ENCODE measurements at places on chromosomes 12 and 14.

- DNase-seq, result no peak
These were observed 33.7 kb downstream of the ITPK1 start for GRCh38 chr14:93081876-93082570.

DNA sequence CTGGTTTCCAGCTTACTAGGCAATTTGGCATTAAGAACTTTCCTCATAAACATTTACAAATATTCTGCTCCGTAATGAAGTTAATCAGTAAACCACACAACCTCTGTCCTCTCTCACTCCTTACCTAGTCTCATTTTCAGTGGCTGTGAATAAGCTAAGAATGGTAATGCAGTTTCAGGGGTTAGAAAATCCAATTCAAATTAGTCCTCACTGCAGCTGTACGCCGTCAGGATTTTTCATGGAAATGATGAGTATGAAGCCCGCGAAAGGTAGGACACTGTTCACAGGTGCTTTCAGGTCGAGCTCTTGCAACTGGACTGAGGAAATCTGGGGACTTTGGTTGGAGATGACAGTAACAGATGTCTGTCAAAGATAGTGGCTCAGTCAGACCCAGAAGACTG is 29.6 kb downstream of the NR1H4 start:
- no peak for DNase-seq

GRCh38 chr12:112936927-112937326 is 1.3 kb upstream of the OAS3 start:
- DNase-seq, result no peak

- DNase-seq, result no peak
These were observed 414.2 kb downstream of the RMST start for GRCh38 chr12:97876780-97877179.

GRCh38 chr12:94616203-94616729 is 34.1 kb downstream of the TMCC3 start:
- no peak for DNase-seq

GRCh38 chr12:42704810-42705401 is 115.4 kb upstream of the PRICKLE1 start:
- DNase-seq, result no peak

- DNase-seq, result no peak
These were observed 11.0 kb upstream of the RPS6KL1 start for GRCh38 chr14:74934041-74934440.

GRCh38 chr14:74504412-74504811 is 10.8 kb downstream of the ISCA2 start:
- no peak for DNase-seq

- no peak for DNase-seq
These were observed 31.2 kb upstream of the CHPT1 start for GRCh38 chr12:101666052-101666728.

DNA sequence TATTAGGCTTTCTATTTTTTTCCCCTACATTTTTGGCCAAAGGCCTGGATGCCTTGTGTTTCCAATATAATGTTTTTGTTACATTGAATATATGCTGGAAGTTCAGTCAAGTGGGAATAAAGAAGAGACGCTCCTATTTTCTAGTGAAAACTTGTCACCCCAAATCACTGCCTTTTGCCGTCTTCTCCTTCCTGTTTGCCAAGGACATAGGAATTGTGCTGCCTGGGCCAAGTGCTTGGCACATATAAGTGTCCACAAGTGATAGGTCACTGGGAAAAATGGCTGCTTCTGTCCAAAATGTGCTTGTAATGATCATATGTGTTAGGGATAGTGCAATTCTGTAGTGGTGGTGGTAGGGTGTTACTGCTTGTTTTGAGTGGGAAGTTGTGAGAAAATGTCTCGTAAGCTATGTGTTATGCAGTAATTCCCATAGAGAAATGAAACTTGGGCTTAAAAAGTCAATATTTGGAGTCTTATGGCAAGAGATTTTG is 11.6 kb upstream of the KCNJ8 start:
- no peak for DNase-seq

- DNase-seq, result no peak
These were observed 10.8 kb downstream of the TMEM52B start for GRCh38 chr12:10189653-10190052.

DNA sequence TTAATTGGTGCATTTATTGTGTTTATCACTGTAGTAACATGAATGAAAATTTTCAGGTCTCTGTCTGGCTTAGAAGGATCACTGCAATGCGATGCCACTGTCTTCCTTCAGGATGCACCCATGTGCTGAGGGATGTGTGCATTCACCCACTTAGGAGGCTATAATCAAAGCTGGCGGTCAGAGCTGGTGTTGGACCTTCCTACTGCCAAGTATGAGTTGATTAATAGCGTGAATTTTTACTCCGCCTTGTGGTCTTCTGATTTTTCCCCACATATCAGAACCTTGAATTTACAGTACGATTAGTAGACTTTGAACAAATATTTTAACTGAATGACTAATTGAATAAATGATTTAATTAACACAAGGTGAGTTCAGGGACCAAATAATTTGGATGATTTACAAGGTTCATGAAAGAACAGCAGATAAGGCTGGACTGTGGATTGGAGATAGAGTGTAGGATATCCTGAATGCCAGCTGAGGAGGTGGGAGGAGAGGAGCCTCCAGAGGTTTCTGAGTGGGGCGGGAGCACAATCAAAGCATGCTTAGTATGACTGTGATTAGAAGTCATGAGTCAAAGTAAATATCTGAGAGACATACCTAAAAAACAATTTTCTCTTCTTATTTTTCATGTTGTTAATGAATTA is 50.1 kb downstream of the RERG start:
- no peak for DNase-seq

DNA sequence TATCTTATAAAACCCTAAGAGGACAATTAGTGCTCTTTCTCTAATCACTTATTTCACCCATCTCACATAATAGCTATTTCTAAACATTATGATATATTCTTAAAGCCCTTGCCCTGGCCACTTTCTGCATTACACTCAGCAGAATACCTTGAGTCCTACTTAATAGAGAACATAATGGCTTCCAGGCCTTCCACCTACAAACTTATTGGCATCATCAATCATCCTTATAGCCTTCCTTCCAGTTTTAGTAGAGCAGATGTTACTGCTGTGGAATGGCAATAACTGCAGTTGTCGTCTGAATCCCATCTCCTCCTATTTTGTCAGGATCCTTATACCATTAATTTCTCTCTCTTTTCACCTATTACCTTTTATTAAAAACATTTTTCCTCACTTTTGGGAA is 1127.4 kb downstream of the LRFN5 start:
- DNase-seq, result no peak

GRCh38 chr12:83320350-83320749 is 633.6 kb downstream of the TMTC2 start:
- no peak for DNase-seq

GRCh38 chr12:123705935-123706334 is 6.2 kb upstream of the ATP6V0A2 start:
- DNase-seq, result no peak

GRCh38 chr12:92034858-92035401 is 110.7 kb downstream of the BTG1 start:
- DNase-seq, result no peak

DNA sequence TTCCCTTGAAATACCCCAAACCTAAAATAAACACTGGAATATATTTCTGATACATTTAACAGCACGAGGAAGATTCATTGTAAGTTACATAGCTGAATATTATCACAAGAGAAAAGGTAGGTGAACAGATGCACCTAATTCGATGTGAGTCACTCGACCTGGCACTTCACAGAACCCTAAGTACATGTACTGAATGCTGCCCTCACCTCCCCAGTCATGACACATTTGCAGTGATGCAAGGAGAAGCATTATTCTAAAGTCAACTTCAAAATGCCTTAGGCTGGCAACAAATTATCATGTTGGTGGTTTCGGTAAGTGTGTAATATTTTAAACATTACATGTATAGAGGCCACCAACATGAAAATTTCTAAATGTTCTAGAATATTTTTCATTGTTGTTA is 35.2 kb upstream of the TMTC2 start:
- DNase-seq, result no peak

Data from NCI-H2081 treated with DMSO at 0.1 percent for 48 hours (cell line).